Left renal cortex interstitium (tissue), 4 donors: ENCODE measurements at places on chromosomes 12 and 14. TPM values are rescaled to one million over a fixed set of nuclear protein-coding genes. Genes with fewer than 3 reads are reported as not detected.

The SLC8A3 gene
- 0.44 TPM for polyA plus RNA-seq

The TESPA1 gene
- polyA plus RNA-seq = 0.97 TPM

- no peak for DNase-seq
These were observed 54.1 kb downstream of the KCNA5 start for GRCh38 chr12:5097786-5098185.

The ZNF140 gene
- 38.7 TPM for polyA plus RNA-seq

DNA sequence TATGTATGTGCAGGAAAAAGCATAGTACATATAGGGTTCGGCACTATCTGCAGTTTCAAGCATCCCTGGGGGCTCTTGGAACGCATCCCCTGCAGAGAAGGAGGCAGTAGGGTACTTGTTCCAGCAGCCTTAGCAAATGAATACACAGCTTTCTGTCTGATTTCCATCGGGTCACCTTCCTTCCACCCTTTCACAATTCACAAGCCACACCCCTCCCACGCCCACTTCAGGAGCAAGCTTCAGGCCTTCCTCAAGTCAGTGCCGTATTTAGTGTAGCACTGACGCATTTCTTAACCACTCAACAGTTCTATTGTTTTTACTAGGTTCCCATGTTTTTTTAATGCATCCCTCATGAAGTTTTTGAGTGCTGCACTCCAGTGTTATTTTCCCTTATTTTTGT, 64.2 kb downstream of the CLMN start:
- DNase-seq = no peak
